Adrenal gland (tissue), 19 donors: ENCODE measurements at places on chromosomes 5 and 9. TPM values are rescaled to one million over a fixed set of nuclear protein-coding genes. Genes with fewer than 3 reads are reported as not detected.
A peak's percentile ranks its signal among the peaks of the same experiment; 100 is the strongest.

GRCh38 chr9:27108981-27109541, at the start of gene TEK:
TEK (plus strand) TSS chr9:27109225; CDS start chr9:27109591, 366 bp downstream.
- H3K4me3 ChIP-seq: peak within 1 kb of the TSS; percentile 36
- peaks cover 5% of the 10 kb centered on the region for H3K4me1 ChIP-seq
- no peak for DNase-seq
- no peaks in the 10 kb centered on the region for H3K27me3 ChIP-seq
- peak within 1 kb of the TSS; percentile 15 for H3K27ac ChIP-seq

DNA sequence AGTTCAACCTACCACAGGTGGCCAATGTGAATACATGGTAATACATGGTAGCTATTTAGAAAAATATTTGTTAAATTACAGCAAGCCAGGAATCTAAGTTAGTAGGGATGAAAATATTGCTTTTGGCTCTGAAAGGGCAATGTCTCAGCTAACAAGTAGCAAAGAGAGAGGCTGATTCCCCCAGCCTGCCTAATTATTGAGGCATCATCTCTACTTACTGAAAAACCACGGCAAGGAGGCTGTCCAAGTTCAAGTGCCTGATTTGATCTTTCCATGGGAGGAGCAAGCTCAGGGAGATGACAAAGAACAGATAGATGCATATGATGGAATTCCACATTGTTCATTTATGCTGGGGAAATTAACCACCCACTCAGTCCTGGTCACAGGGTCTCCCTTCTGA, 28.7 kb upstream of the UBTD2 start:
- no peak for DNase-seq
- no peaks in the 10 kb centered on the region for H3K36me3 ChIP-seq
- no peaks in the 10 kb centered on the region for H3K4me1 ChIP-seq
- no peak overlapping the region for H3K27ac ChIP-seq
- no peaks in the 10 kb centered on the region for H3K27me3 ChIP-seq
- H3K4me3 ChIP-seq: no peak overlapping the region

- no peaks in the 10 kb centered on the region for H3K27me3 ChIP-seq
- no peaks in the 10 kb centered on the region for H3K36me3 ChIP-seq
- H3K27ac ChIP-seq: no peak overlapping the region
- no peaks in the 10 kb centered on the region for H3K4me1 ChIP-seq
- no peak for DNase-seq
These were observed 73.3 kb upstream of the PCA3 start for GRCh38 chr9:76690973-76691370.

DNA sequence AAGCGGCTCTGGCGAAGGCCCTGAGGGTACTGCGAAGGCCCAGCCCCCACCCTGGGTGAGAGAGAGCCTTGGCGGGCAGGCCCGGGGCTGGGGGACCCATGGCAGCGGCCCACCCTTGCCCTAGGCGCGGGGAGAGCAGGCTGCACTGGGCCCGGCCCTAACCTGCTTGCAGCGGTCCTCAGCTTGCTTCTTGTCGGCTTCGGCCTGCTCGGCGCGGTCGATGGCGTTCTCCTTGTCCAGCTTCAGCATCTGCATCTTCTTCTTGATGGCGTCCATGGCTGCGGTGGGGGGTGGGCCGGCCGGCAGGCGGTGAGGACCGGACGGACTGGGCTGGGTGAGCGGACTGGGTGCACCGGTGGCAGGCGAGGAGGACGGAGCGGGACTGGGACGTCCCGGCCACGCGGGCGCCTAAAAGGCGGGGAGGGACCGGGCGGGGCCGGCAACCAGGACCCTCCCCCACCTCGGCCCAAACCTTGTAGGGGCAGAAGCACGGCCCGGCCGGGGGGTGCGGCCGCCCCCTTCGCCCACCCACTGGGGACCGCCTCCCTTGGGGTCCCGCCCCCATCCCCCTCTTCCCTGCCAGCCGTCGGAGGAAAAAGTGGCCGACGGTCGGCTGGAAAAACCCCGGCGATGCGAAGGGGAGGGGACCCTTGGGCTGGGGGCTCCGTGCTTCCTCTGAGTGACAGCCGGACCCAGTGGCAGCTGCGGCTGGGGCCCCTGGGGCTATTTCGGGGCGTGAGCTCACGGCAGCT, at the start of gene TPM2:
TPM2 (minus strand) TSS at position 384 of the 752 bp plus-strand sequence; CDS start at position 276, 108 bp downstream.
- peak; percentile 75 for DNase-seq
- H3K36me3 ChIP-seq: no peaks in the 10 kb centered on the region
- H3K4me3 ChIP-seq: peak within 1 kb of the TSS; percentile 55
- H3K27me3 ChIP-seq: no peaks in the 10 kb centered on the region
- peaks cover 24% of the 10 kb centered on the region for H3K4me1 ChIP-seq

- no peak for DNase-seq
- no peaks in the 10 kb centered on the region for H3K36me3 ChIP-seq
- H3K4me3 ChIP-seq: no peak overlapping the region
- no peaks in the 10 kb centered on the region for H3K27me3 ChIP-seq
- no peak overlapping the region for H3K27ac ChIP-seq
These were observed 142.2 kb upstream of the RANBP3L start for GRCh38 chr5:36443941-36444340.

- no peak overlapping the region for H3K4me3 ChIP-seq
- H3K27ac ChIP-seq: no peak overlapping the region
- no peaks in the 10 kb centered on the region for H3K27me3 ChIP-seq
- no peaks in the 10 kb centered on the region for H3K4me1 ChIP-seq
These were observed 48.2 kb upstream of the ENTREP1 start for GRCh38 chr9:69276775-69277174.

- no peak for DNase-seq
- no peaks in the 10 kb centered on the region for H3K36me3 ChIP-seq
- no peaks in the 10 kb centered on the region for H3K27me3 ChIP-seq
- no peaks in the 10 kb centered on the region for H3K4me1 ChIP-seq
These were observed 152.2 kb downstream of the CAVIN4 start for GRCh38 chr9:100730086-100730485.

- no peak overlapping the region for H3K4me3 ChIP-seq
- no peaks in the 10 kb centered on the region for H3K36me3 ChIP-seq
- no peak for DNase-seq
- peaks cover 5% of the 10 kb centered on the region for H3K4me1 ChIP-seq
These were observed 27.0 kb downstream of the TLE4 start for GRCh38 chr9:79598562-79599345.

- peaks cover 5% of the 10 kb centered on the region for H3K36me3 ChIP-seq
- no peak overlapping the region for H3K4me3 ChIP-seq
- H3K4me1 ChIP-seq: peaks cover 19% of the 10 kb centered on the region
- DNase-seq: no peak
These were observed 6.5 kb downstream of the AMACR start for GRCh38 chr5:34001241-34001841.

DNA sequence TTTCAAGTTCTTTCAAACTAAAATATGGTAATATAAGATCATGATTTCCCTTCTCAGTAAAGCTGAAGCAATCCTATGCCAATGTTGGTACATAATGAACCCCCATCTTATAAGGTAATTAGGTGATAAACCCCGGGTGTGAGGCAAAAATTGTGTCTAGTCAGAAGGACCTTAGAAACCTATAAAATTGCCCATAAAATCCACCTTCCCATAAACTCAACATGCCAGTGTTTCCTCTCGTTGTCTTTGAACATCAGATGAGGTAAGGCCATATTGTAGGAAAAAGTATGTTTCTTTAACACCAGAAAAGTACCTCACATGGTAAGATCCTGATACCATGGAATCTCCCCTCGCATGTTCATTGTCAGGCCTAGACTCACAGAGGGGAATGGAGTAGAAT, 43.3 kb downstream of the SNCAIP start:
- no peak overlapping the region for H3K27ac ChIP-seq
- DNase-seq: no peak
- H3K4me1 ChIP-seq: peaks cover 5% of the 10 kb centered on the region

- no peaks in the 10 kb centered on the region for H3K36me3 ChIP-seq
- DNase-seq: no peak
- H3K4me3 ChIP-seq: no peak overlapping the region
- no peak overlapping the region for H3K27ac ChIP-seq
- no peaks in the 10 kb centered on the region for H3K4me1 ChIP-seq
- no peaks in the 10 kb centered on the region for H3K27me3 ChIP-seq
These were observed 234.8 kb upstream of the IRX2 start for GRCh38 chr5:2986301-2986700.

- no peaks in the 10 kb centered on the region for H3K4me1 ChIP-seq
- no peak overlapping the region for H3K4me3 ChIP-seq
These were observed 373.5 kb downstream of the DTWD2 start for GRCh38 chr5:118614731-118615456.

DNA sequence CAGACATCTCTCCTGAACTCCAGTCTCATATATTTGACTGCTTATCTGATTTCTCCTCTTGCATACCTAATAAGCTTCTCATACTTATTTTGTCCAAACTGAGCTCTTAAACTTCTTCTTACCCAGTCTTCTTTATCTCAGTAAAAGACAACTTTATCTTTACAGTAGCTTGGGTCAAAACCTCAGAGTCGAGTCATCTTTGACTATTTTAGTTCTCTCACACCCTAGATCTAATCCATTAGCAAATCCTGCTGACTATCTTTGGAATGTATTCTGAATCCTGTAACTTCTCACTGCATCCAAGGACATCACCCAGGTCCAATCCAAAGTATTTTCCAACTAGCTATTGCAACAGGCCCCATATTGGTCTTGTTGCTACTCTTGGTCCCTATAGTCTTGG, 11.8 kb upstream of the JAK2 start:
- H3K36me3 ChIP-seq: no peaks in the 10 kb centered on the region
- H3K4me3 ChIP-seq: no peak overlapping the region
- H3K4me1 ChIP-seq: no peaks in the 10 kb centered on the region
- DNase-seq: no peak
- no peak overlapping the region for H3K27ac ChIP-seq

GRCh38 chr9:116471093-116471906, 215.8 kb upstream of the TRIM32 start:
- peak; percentile 65 for DNase-seq
- no peak overlapping the region for H3K27ac ChIP-seq
- no peak overlapping the region for H3K4me3 ChIP-seq
- no peaks in the 10 kb centered on the region for H3K36me3 ChIP-seq
- no peaks in the 10 kb centered on the region for H3K27me3 ChIP-seq

DNA sequence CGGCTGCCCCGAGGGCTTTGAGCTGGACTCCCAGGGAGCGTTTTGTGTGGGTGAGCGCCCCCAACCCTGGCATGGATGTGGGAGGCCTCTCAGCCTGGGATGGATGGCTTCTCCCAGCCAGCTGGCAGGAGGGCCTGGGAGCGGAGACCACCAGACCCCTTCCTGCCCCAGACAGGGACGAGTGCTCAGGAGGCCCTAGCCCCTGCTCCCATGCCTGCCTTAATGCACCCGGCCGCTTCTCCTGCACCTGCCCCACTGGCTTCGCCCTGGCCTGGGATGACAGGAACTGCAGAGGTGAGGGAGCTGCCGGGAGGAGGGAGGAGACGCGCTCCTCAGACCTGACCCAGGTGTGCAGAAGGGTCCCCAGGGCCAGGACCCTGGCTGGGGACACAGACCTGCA, 17.4 kb upstream of the ASS1 start:
- H3K4me1 ChIP-seq: no peaks in the 10 kb centered on the region
- H3K27me3 ChIP-seq: no peaks in the 10 kb centered on the region
- no peak for DNase-seq
- H3K4me3 ChIP-seq: no peak overlapping the region
- H3K36me3 ChIP-seq: no peaks in the 10 kb centered on the region

DNA sequence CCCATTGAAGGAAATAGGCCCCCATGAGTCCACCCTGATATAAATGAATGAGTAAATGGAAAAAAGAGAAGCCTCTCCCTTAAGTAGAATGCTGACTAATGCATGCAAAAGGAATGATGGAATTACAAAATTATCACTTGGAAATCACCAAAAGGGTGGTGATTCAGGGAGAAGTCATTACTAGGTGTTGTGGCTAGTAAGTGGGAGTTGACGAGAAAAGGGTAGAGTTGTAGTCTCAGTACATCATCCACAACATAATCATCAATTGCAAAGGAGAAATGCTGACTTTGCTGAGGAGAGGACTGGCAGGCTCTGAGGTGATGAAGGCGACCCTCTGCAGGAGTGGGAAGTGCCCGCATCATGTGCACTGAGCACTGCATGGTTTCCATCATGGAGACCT, 201.5 kb upstream of the S1PR3 start:
- DNase-seq: no peak
- H3K4me1 ChIP-seq: no peaks in the 10 kb centered on the region
- no peaks in the 10 kb centered on the region for H3K36me3 ChIP-seq

GRCh38 chr9:134656334-134657006, 14.9 kb downstream of the COL5A1 start:
- no peak for DNase-seq
- no peaks in the 10 kb centered on the region for H3K36me3 ChIP-seq
- H3K4me1 ChIP-seq: no peaks in the 10 kb centered on the region
- H3K27me3 ChIP-seq: no peaks in the 10 kb centered on the region
- H3K27ac ChIP-seq: no peak overlapping the region
- no peak overlapping the region for H3K4me3 ChIP-seq

DNA sequence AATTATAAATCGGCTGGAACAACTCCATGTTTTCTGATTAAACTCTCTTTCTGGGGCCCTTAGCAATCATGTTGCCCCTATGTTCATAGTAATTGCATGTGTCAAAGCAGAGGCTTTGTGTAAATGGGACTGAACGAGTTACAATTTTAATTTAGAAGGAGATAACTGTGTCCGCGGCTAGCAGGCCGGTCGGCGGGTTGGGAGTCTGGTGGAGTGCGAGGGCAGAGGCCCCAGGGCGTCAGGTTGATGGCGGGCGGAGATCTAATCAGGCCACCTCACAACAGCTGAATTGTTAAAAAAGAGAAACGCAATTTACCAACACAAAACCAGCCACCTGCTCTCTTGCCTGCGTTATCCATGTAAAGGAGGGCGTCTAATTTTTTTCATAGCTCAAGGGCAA, 134.9 kb upstream of the LPCAT1 start:
- no peaks in the 10 kb centered on the region for H3K4me1 ChIP-seq
- peaks cover 15% of the 10 kb centered on the region for H3K27me3 ChIP-seq
- DNase-seq: no peak
- no peak overlapping the region for H3K27ac ChIP-seq
- H3K36me3 ChIP-seq: no peaks in the 10 kb centered on the region

GRCh38 chr9:95715868-95716435, 159.5 kb upstream of the ERCC6L2 start:
- no peak for DNase-seq
- H3K36me3 ChIP-seq: no peaks in the 10 kb centered on the region
- H3K4me3 ChIP-seq: no peak overlapping the region
- no peaks in the 10 kb centered on the region for H3K4me1 ChIP-seq
- no peaks in the 10 kb centered on the region for H3K27me3 ChIP-seq
- no peak overlapping the region for H3K27ac ChIP-seq

- H3K4me1 ChIP-seq: peaks cover 5% of the 10 kb centered on the region
- H3K27ac ChIP-seq: no peak overlapping the region
- H3K27me3 ChIP-seq: no peaks in the 10 kb centered on the region
These were observed 5.1 kb upstream of the TCOF1 start for GRCh38 chr5:150352244-150353031.

GRCh38 chr9:81861644-81862043, 66.6 kb upstream of the SPATA31D4 start:
- H3K4me3 ChIP-seq: no peak overlapping the region
- no peaks in the 10 kb centered on the region for H3K36me3 ChIP-seq
- H3K4me1 ChIP-seq: no peaks in the 10 kb centered on the region
- no peak overlapping the region for H3K27ac ChIP-seq
- no peak for DNase-seq

FGFR4 gene
- 20.7 TPM for total RNA-seq

INPP5E gene
- 11.0 TPM for total RNA-seq

NRG2 gene
- total RNA-seq: 9.0 TPM

ASPN gene
- total RNA-seq: 2.9 TPM

PCDHGA8 gene
- total RNA-seq: 2.3 TPM

BNC2 gene
- total RNA-seq: 11.1 TPM

RAD1 gene
- 37.3 TPM for total RNA-seq

UGT3A2 gene
- total RNA-seq: not detected

SEMA5A gene
- total RNA-seq: 5.5 TPM
